ENCODE measurements at places on chromosomes 1 and 21. TPM values are rescaled to one million over a fixed set of nuclear protein-coding genes. Genes with fewer than 3 reads are reported as not detected.

AHCYL1 gene
- polyA plus RNA-seq, result 126 TPM

KHDC4 gene
- 46.1 TPM for polyA plus RNA-seq

PPFIA4 gene
- polyA plus RNA-seq, result 6.7 TPM

TRPM2 gene
- polyA plus RNA-seq, result 0.82 TPM

BTBD19 gene
- polyA plus RNA-seq, result 6.8 TPM

SPRR1B gene
- polyA plus RNA-seq, result not detected

FCRL1 gene
- polyA plus RNA-seq, result 0.06 TPM

KLHL21 gene
- 13.2 TPM for polyA plus RNA-seq

HIVEP3 gene
- 3.6 TPM for polyA plus RNA-seq

ADORA3 gene
- 0.89 TPM for polyA plus RNA-seq

RABIF gene
- polyA plus RNA-seq, result 12.3 TPM

ZNF670 gene
- 8.7 TPM for polyA plus RNA-seq

CD1C gene
- polyA plus RNA-seq, result 1.9 TPM

All from right renal cortex interstitium (tissue), 3 donors.